ENCODE measurements at places on chromosomes 2 and 18. TPM values are rescaled to one million over a fixed set of nuclear protein-coding genes. Genes with fewer than 3 reads are reported as not detected.

The ABCG5 gene
- total RNA-seq, result not detected

The MC4R gene
- not detected for total RNA-seq

The MMADHC gene
- total RNA-seq, result 115 TPM

The CIDEA gene
- 1.8 TPM for total RNA-seq

The MAP3K19 gene
- total RNA-seq, result not detected

The GALNT14 gene
- total RNA-seq, result 0.40 TPM

The USP34 gene
- total RNA-seq, result 96.9 TPM

The POTEJ gene
- not detected for total RNA-seq

The HS1BP3 gene
- total RNA-seq, result 27.8 TPM

The CD8B2 gene
- not detected for total RNA-seq

The GCG gene
- not detected for total RNA-seq

The DPP10 gene
- total RNA-seq, result not detected

The WDFY1 gene
- 68.7 TPM for total RNA-seq

The TBR1 gene
- total RNA-seq, result 0.09 TPM

The NEU2 gene
- total RNA-seq, result not detected

The HOXD13 gene
- not detected for total RNA-seq

The TP53I3 gene
- 102 TPM for total RNA-seq

The SDC1 gene
- 4.0 TPM for total RNA-seq

The RBKS gene
- 0.74 TPM for total RNA-seq

The MC2R gene
- total RNA-seq, result not detected

The CCDC85A gene
- total RNA-seq, result 16.9 TPM

The KCNJ3 gene
- not detected for total RNA-seq

The KRTCAP3 gene
- total RNA-seq, result 4.6 TPM

The SCN3A gene
- not detected for total RNA-seq

The ALPG gene
- not detected for total RNA-seq

The RESP18 gene
- not detected for total RNA-seq

Data from endothelial cell of umbilical vein (primary cell).